ENCODE measurements at places on chromosomes 6 and 20.
A peak's percentile ranks its signal among the peaks of the same experiment; 100 is the strongest.

DNA sequence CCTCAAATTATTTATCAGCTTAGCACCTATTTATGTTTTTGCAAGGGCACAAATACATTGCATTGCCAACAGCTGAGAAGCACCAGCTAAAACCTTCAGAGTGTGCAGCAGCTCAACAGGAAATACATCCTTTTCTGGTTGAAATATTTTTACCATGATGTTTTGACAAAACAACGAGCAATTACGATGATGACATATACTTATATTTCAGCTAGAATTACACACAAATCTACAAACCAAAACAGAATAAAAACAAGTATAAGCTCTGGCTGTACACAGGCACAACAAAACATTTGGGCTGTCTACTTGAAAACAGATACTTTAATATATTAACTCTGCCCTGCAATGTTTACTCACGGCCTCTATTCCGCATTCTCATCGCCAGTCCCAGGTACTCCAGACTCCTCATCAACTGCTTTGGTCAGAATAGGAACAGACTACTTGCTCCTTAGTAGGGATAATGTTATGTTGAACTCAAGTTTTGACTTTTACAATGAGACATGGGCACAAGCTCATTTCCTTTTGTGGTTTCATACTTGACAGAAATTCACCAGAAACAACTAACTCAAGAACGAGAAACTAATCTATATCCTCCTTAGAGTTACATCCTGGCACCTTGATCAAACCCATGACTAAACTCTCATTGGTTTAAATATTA is 377.6 kb downstream of the ESR1 start:
- no peak for DNase-seq

DNA sequence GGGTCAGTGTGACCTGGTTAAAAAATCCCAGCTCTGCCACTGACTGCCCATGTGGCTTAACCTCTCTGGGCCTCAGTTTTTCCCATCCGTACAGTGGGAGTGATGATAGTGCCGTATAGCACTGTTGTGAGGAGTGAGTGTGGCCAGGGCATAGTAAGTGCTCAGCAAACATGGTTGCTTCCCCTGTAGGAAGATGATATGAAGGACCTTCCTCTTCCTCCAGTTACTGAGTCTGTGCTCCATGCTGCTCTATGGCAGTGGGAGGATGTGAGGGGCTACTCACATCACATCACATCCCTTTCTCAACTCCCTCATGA is 13.1 kb downstream of the C6orf132 start:
- DNase-seq, result no peak

GRCh38 chr20:21101932-21102575 is 4.1 kb downstream of the LINC00237 start:
- no peak for DNase-seq

- no peak for DNase-seq
Measured at GRCh38 chr20:60877071-60877857, 374.8 kb upstream of the CDH4 start.

- DNase-seq, result no peak
Measured at GRCh38 chr6:42257063-42257462, 39.4 kb upstream of the MRPS10 start.

DNA sequence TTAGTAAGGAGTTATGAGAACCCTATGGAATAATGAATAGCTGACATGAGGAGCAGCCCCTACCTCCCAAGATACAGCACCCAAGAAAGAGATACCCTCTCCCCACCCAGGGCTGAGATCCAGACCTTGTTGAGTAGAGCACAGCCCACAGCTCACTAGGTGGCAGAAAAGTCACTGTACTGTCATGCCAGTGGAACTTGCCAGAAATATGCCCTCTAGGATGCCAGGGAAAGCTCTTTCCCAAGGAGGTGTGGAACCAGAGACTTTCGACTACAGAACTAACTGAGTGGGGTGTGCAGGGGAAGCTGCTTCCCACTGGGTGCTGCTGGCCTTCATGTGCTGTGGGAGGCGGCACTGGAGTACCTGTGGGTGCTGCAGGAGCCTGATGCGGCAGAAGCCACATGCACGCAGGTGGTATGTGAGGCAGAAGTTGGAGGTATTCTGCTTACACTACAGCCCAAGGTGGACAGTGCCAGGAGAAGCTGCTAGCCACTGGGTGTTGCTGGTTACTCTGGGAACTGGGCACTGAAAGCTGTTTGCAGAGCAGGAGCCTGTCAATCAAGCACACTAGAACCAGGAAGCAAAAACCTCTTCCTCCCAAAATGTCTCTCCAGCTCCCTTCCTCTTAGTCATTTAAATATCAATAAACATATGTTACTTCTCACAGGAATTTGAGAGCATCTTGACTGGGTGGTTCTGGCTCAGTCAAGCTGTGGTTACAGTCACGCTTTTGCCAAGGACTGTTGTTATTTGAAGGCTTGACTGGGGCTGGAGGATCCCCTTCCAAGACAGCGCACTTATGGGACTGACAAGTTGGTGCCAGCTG is 17.8 kb downstream of the ARMC12 start:
- no peak for DNase-seq

- no peak for DNase-seq
Measured at GRCh38 chr6:33173535-33174180, 18.6 kb downstream of the COL11A2 start.

- DNase-seq, result no peak
Measured at GRCh38 chr20:14951105-14951504, 613.7 kb upstream of the FLRT3 start.

DNA sequence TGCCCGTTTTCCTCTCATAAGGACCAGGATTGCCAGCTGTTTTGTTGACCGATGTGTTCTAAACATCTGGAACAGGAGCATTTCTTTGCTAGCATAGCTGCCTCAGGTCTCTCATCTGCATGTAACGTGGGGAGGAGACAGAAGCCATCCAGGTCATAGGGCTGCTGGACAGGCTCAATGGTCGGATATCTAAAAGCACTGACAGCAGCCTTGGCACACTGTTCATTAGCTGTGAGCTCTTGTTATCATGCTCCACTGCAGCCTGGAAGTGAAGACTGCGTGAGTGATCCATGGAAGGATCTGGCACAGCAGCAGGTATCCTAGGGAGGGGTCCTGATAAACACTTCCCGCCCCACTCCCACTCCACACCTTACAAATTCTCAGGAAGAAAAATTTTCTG is 175.3 kb downstream of the LRFN2 start:
- no peak for DNase-seq

DNA sequence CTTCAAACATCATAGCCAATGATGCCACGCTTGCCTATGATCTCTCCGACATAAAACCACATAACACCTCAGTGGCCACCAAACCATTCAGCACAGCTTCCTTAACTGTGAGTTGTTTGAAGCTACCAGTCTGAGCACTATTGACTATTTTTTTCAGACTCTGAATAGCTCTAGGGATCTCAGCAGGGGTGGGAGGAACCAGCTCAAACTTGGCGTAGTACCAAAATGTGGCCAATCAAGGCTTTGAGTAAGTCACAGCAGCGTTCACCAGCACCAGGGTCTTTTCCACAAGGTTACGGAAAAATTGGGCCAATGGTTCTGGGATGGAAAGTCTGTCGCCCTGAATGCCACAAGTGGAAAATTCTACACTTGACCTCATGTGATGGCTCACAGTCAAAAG is 70.6 kb downstream of the SMPDL3A start:
- no peak for DNase-seq

- no peak for DNase-seq
Measured at GRCh38 chr6:166601956-166602355, 15.5 kb upstream of the RAMACL start.

GRCh38 chr20:48794816-48795457 is 32.9 kb downstream of the PREX1 start:
- peak; percentile 52 for DNase-seq

GRCh38 chr6:42598300-42598699 is 34.5 kb downstream of the UBR2 start:
- DNase-seq, result no peak

- no peak for DNase-seq
Measured at GRCh38 chr6:151911401-151911800, 103.9 kb downstream of the ESR1 start.

GRCh38 chr20:55239269-55239668 is 763.9 kb downstream of the DOK5 start:
- no peak for DNase-seq

GRCh38 chr20:24489631-24490260 is 20.3 kb downstream of the SYNDIG1 start:
- no peak for DNase-seq

DNA sequence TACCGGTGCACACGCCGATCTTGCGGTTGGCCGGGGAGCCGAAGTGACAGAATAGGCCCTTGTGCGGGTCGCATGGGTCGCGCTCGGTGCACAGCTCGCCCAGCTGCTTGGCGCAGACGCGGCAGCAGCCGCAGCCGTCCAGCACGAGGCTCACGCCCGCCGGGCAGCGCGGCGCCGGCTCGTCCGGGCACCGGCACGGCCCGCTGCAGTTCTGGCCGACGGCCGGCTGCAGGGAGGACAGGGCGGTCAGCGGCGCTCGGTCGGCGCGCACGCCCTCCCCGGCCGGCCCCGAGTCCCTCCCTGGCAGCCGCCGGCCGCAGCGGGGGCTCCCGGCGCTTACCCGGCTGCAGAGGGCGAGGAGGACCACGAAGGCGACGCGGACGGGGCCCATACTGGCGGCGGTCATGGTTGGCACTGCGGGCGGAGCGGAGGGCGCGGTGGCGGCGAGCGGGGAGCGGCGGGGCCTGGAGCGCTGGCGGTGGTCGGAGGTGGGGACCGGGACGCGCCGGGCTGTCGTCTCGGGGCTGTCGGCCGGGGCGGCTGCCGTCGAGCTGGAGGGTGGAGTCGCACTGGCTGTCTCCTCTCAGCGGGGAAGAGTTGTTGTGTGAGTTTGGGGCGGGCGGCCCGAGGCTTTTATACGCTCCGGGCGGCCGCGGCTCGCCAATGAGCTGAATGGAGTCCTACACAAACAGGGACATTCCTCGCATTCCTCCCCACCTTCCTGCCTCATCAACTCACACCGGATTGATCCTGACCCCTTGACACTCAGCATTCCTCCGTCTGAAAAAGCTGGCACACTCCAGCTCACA is at the start of gene CCN2:
Gene CCN2 (minus strand): TSS at position 606 of the 809 bp plus-strand sequence. CDS start 200 bp downstream, at position 406.
- peak; percentile 10 for DNase-seq

- no peak for DNase-seq
Measured at GRCh38 chr6:143700684-143701348, 23.1 kb downstream of the PHACTR2 start.

GRCh38 chr20:61263938-61264337 is 11.9 kb downstream of the CDH4 start:
- no peak for DNase-seq

- DNase-seq, result no peak
Measured at GRCh38 chr6:71665931-71666330, 220.4 kb upstream of the RIMS1 start.

- DNase-seq, result peak; percentile 25
Measured at GRCh38 chr6:167136376-167136775, 13.5 kb downstream of the CCR6 start.

DNA sequence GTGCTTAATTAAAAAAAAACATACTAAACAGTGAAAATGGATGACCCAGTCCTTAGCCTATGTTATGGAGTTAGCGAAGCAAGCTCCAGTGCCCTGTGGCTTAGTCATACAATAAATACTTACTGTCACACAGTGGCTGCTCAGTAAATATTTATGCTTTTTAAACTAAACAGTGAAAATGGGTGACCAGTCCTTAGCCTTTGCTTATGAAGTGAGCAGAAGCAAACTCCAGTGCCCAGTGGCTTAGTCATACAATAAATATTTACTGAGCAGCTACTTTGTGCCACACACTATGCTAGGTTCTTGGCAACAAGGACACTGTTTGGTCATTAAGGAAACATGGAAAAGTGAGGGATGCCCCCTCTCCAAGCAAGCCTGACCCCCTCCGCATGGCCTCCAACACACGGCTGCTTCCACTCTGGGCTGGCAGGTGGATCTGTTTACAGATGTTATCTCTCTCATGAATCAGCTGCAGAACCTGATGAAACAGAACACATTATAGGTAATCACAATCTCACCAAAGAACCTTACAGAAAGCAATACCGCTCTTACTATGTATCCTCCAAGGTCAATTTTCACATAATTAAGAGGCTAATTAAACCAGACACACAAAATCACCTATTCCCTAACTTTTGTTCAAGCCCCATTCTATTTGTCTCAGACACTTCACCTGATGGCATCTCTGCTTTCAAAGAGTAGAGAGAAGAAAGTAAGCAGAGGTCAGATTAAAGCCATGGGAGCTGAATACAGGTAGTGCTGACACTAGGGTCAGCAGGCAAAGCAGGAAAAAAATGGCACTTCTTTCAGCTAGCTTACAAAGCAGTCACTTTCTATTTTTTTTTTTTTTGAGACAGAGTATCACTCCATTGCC is 27.3 kb downstream of the CDK5RAP1 start:
- no peak for DNase-seq

- peak; percentile 23 for DNase-seq
Measured at GRCh38 chr6:50128420-50129005, 78.8 kb upstream of the DEFB112 start.

- DNase-seq, result no peak
Measured at GRCh38 chr6:11219400-11219834, 13.1 kb downstream of the NEDD9 start.

GRCh38 chr6:155740781-155741399 is 285.3 kb upstream of the NOX3 start:
- DNase-seq, result no peak

GRCh38 chr6:67664942-67665341 is 970.1 kb upstream of the ADGRB3 start:
- DNase-seq, result no peak

DNA sequence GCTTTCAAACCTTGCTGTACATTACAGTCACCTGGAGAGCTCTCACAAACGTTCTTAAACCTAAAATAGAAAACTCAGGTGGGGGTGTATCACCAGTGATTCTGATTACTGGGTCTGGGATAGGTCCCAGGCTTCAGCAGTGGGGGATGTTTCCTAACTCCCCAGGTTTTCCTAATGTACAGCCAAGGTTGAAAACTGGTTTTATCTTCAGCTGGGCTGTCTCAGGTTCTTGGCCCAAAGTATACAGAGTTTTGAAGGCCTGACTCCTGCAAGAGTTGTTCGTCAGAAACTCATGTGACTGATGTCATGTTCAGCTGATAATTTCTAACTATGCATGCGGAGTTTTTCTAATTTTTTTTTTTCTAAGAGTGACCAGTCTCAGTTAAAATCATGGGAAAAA is 9.8 kb downstream of the SYCP2L start:
- DNase-seq, result no peak

DNA sequence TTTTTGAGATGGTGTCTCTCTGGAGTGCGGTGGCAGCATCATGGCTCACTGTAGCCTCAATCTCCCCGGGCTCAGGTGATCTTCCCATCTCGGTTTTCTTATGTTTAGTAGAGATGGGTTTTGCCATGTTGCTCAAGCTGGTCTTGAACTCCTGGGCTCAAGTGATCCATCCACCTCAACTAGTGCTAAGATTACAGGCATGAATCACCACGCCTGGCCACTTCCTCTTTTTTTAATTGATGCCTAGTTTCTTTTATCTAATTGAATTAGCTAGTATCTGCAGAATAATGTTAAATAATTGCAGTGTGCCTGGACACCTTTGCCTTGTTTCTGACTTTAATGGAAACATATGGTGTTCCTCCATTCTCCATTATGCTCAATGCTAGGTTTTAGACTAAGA is 38.4 kb upstream of the SLC22A16 start:
- no peak for DNase-seq
